Foreskin keratinocyte (primary cell): ENCODE measurements at places on chromosomes 7 and 10.

DNA sequence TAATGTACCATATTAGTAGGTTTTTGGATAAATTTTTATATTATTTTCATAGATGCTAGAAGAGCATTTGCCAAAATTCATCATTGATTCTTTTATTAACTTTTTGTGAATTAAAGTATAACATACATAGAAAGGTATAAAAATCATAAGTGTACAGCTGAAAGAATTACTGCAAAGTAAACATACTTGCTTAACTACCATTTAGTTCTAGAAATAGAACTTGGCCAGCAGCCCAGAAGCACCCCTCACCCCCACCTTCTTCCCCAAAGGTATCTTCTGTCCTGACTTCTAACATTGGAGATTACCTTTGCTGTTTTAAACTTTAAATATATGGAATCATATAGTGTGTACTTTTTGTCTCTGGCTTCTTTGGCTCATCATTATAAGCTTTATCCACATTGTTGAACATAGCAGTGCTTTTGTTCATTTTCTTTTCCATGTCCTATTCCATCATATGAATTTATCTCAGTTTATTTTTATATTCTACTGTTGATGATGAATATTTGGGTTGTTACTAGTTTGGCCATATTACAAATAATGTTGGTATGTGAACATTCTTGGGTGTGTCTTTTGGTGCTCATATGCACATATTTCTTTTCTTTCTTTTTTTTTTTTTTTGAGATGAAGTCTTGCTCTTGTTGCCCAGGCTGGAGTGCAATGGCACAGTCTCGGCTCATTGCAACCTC lies 142.8 kb downstream of the ADK start:
- peak; percentile 88 for DNase-seq

DNA sequence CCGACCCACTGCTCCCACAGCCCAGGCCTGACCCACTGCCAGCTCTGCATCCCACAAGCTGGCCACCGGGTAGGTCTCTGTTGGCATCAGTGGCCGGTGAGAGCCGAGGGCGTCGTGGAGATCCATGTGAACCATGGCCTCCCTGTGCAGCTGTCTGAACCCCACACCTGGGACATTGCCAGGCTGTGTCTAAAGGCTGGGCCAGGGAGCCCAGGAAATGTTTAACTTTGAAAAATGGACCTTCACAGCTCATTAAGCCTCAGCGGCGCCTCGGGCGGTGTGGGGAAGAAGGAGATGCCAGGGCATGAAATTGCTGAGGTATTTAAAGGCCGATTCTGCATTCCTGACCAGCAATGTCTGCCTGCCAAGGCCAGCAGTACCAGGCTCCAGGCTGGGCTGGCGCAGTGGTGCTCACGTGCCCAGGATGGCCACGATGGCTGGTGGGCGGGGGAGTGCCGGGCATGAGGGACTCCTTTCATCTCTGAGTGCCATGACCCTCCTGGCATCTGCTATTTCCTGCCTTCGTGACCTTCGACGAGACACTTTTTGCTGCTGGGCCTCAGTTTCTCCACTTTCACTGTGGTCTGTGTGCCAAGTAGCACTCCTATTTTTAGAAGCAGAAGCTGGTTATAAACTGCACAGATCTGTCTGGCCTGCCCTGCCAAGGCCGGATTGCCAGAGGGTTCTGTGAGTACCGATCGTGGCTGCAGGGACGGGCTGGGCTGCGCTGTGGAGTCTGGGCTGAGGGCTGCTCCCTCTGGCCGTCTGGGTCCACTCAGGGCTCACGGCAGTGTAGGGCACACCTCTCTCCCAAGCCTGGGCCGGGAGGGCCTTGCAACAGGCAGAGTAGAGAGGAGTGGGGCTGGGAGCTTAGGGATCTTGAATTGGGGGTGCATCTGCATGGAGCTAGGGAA lies 21.8 kb downstream of the ELFN1 start:
- DNase-seq: peak; percentile 33

GRCh38 chr7:45506059-45506458 lies 68.1 kb upstream of the ADCY1 start:
- no peak for DNase-seq

DNA sequence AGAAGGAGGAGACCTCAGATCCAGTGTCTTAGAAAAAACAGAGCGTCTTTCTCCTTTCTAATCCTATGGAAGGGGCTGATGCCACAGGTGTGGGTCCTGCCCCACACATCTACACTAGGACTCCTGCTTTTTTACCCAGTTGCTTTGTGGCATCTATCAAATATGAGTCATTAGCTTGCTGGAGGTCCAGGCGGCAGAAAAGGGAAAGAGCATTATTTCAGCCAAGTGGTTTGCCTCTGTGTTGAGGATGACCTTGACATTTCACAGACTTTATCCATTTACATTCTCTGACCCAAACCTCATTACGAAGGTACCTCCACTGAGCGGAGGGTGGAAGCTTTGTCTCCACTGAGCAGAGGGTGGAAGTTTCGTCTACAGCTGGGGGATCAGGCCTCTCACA lies 308.4 kb upstream of the KLF6 start:
- no peak for DNase-seq

DNA sequence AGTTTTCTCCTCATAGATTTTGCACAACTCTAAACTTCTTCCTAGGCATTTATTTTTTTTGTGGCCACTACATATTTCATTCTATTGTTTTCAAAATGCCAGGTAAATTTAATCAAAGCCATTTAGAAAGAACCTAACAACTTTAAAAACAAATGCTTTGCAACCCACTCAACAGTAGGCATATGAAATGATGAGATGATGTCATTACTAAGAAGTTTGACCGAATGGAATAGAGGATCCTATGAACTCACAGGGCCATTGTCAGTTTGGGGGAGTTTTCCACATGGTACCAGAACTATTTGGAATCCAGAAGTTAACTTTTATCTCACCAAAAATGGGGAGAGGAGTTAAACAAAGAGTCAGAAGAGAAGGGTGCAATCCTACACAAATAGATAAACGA lies 100.7 kb upstream of the INHBA start:
- no peak for DNase-seq

DNA sequence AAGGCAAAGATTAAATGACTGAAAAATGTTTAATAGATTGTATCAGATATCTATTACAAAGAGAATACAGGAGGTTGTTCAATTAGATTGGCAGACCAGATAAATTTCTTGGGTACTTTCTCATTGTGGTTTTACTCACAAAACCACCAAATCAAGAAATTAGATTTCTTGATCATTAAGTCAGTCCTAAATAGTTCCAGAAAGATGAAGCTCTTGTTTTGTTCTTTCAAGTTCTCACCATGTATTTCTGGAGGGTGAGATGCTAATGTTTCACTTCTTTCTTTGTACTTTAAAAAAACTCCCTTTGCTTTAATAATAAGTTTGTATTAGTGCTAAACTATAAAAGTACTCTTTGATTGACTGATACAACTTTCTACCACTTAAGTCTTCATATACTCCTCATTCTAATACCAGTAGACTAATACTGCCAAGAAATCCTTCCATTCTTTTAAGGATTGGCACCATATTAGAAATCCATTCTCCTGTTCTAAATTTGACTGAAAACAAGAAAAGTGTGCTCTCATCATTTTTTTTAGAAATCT lies 69.4 kb downstream of the RNF133 start:
- DNase-seq: no peak

- DNase-seq: no peak
Observed at GRCh38 chr10:7417103-7417623, 6.3 kb upstream of the SFMBT2 start.

DNA sequence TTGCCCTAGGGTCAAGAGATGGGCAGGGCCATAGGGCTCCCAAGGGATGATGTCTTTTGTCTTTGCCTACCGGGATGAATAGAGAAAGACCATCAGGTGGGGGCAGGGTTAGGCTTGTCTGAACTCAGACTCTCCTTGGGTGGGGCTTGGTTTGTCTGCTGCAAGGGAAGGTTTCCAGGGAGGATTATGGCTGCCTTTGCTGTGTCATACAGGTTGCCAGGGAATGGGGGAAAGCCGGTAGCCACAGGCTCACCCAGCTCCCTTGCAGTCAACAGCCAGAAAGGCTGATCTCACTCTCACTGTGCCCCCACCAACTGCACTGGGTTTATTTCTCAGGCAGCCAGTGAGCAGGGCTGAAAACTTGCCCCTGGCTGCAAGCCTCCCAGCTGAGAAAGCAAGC lies 253.2 kb downstream of the POLR1F start:
- no peak for DNase-seq

- DNase-seq: no peak
Observed at GRCh38 chr7:106367664-106368063, 82.9 kb upstream of the NAMPT start.

DNA sequence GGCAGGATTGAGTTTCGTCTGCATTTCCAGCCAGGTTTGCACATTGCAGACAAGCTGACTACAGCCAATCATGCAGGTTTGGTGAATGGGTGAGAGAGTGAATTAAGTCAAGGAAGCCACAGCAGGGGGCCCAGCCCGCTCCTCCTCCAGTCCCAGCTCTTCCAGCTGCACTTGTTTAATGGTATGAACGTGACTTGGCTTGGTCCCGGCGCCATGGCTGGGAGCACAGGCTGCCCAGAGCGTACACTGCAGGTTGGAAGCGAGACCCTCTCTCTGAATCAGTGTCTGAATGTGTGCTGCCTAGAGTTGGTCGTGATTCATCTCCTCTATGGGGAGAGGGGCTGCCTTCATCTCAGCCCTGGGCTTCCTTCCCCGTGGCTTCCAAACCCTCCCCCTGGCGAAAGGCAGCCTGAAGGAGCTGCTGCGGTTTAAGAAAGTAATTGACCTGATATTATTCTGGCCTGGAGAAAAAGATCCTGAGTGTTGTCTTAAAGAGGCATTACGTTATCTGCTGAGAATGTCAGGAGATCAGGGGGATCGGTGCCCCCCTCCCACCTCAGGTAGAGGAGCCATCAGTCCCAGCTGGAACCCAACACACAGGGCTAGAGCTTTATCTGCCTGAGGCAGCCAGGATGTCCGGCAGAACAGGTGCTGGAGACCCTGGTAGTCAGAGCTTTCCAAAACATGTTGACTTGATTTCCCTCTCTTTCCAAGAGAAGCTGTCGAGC lies 132.1 kb downstream of the COL26A1 start:
- no peak for DNase-seq

- DNase-seq: no peak
Observed at GRCh38 chr10:127157506-127158200, 38.7 kb downstream of the INSYN2A start.

- DNase-seq: no peak
Observed at GRCh38 chr10:122251459-122252255, 19.4 kb upstream of the BTBD16 start.

- DNase-seq: no peak
Observed at GRCh38 chr10:101133489-101134298, 2.6 kb downstream of the TLX1 start.

- DNase-seq: no peak
Observed at GRCh38 chr10:58585435-58585834, 72.8 kb downstream of the BICC1 start.

GRCh38 chr7:1931951-1932270 lies 261.8 kb downstream of the ELFN1 start:
- no peak for DNase-seq

GRCh38 chr10:58291538-58292174 lies 22.7 kb downstream of the CISD1 start:
- DNase-seq: peak; percentile 34

GRCh38 chr10:72016608-72017300 lies 52.6 kb downstream of the CHST3 start:
- DNase-seq: no peak

- DNase-seq: peak; percentile 71
Observed at GRCh38 chr7:77482015-77482414, 55.1 kb upstream of the PTPN12 start.

DNA sequence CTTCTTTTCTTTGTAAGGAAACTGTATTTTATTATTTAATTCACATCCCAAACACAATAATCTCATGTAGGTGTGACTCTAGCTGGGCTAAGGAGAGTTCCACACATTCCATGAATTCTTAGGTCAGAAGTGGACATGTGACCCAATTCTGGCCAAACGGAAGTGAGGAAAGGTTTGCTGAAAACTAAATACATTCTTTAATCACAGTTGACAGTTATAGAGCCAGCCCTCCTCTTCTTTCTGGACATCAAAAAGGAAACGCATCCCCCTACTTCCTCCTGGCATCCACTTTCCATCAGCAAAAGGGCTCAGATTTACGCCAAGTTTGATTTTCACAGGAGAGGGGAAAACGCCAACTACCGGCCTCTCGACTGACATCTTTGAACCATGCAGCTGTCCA lies 774.4 kb upstream of the POM121L12 start:
- DNase-seq: no peak

GRCh38 chr7:112199672-112200071 lies 6.5 kb downstream of the DOCK4 start:
- no peak for DNase-seq

DNA sequence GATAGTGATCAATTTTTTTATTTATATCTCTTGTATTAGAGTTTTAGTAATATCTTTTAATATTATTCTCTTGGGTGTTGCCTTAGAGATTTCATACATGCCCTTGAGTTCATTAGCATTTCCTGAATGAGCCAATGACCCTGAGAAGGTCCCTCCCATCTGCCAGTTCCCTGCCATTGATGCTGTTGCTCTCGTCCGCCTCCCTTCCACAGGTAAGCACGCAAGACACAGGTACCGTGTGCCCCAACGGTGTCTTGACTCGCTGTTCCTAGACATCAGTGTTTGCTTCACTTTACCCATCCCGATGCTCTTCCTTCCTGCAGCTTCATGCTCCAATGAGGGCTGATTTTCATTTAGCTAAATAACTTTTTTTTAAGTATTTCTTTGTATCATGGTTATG lies 19.7 kb upstream of the PWWP2B start:
- DNase-seq: no peak

- peak; percentile 62 for DNase-seq
Observed at GRCh38 chr7:134710854-134711624, 64.4 kb downstream of the BPGM start.

DNA sequence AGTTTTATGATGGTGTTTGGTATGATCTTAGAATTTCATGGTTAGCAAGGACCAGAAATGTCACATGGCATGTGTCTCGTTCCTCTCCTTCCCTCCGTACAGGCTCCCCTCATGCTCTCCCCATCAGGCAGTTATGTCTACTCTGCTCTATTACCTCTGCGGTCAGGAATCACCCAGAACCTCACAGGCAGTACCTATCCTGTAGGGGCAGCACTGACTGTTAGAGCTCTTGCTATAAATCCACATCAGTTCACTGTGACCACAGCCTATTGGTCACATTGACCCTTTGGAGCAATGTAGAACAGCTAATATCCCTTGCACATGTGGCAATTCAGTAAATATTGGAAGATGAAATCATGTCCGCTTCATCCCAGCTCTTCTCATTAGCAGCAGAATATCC lies 151.8 kb downstream of the WNT2 start:
- no peak for DNase-seq

- DNase-seq: no peak
Observed at GRCh38 chr10:98617906-98618520, 171.3 kb upstream of the HPS1 start.

GRCh38 chr10:51224671-51225161 lies 150.4 kb downstream of the PRKG1 start:
- no peak for DNase-seq
